IMR-90 (cell line): ENCODE measurements at places on chromosomes 3 and 15.

DNA sequence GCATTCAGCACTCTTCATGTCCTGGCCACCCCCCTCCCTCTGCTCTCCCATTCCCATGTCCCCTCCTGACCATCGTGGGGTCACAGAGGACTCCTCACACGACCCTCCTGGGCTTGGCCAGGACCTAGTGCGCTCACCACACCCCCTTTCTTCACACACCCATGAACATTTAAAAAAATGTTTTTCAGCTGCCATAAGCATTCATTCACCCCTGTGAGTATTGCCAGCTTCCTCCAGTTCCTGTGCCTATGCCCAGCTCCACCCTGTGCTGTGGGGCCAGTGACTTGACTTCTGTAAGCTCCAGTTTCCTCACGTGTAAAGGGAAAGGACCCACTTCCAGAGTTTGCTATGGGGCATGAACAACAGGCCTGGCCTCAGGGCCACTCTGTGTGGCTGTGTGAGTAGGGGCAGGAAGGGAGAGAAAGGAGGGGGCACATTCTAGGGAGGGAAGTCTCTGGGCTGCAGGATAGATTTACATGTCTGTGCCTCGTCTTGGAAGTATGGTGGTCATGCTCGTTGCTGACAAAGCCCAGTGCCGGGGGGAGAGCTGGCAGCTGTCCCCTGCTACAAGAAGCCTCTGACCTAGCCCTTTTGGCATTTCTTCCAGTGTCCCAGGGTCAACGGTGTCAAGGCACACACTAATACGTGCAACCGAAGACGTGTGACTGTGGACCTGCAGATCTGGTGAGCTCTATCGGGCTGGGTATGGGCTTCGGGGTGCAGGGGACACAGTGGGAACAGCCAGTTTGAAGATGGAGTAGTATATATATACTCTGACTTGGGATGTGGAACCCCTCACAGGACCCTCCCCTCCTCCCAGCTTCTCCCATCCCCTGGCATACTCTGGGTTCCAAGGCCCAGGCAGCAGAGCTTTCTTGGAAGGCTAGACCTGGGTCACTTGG lies 22.8 kb downstream of the ESYT3 start:
- DNase-seq: no peak

DNA sequence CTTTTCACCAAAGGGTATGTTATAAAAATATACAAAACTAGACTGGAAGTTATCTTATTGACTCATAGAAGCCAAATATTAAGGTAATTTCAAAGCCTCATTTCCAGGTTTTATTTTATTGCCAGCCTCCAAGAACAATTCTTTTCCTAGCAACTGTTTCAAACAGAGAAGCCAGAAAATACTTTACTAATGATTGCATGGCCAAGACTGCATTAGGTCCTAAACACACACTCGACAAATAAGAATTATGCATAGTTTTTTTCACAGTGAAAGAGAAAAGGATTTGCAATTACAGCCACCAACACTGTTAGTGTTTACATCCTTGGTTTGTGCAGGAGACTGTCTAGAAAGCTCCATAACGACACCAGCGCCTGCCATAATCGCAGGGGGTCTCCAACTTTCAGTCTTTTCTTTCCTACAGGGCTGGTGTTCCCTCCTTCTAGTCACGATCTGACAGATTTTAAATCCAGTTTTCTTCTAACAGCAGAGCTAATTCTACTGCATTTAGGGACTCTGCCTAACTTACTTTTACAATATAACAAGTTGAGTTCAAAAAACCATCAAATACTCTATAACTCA lies 58.1 kb downstream of the CLASP2 start:
- DNase-seq: peak; percentile 20

DNA sequence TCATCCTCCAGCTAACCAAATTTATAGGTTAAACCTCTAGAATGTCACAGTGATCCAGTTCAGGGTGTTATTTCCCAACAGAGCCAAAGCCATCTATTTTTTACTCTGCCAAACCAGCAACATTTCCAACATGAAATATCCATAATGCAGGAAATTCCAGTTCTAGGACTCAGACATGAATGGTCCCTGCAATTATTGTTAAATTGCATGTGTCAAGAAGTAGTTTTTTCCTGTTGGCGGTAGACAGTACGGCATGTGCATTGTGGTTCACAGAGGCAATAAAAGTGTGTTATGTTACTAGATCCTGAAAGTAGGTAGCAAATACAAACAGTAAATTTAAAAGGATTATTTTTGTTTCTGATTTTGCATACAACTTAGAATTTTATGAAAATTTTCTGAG lies 215.7 kb upstream of the THBS1 start:
- peak; percentile 29 for DNase-seq

GRCh38 chr15:38300395-38300794 lies 47.8 kb downstream of the SPRED1 start:
- peak; percentile 34 for DNase-seq

DNA sequence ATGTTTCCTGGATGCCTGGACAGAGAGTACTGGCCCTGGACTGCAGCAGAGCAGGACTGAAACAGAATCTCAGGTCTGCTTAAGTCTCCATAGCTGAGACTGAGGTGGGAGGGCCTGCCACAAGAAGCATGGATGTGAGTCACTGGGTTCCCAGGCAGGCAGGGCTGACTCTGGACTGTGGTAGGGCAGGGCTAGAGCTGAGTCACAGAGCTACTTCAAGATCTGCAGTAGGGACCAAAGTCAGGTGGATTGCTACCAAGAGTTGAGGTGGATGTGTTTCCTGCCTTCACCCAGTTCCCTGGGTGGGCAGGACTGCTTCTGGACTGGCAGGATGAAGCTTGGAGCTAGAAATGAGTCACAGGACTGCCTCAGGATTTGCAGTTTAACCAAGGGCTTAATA lies 282.9 kb downstream of the AGBL1 start:
- no peak for DNase-seq

- no peak for DNase-seq
Measured at GRCh38 chr15:101023501-101024072, 104.4 kb downstream of the LRRK1 start.
